ENCODE measurements at places on chromosomes 2 and 18.

DNA sequence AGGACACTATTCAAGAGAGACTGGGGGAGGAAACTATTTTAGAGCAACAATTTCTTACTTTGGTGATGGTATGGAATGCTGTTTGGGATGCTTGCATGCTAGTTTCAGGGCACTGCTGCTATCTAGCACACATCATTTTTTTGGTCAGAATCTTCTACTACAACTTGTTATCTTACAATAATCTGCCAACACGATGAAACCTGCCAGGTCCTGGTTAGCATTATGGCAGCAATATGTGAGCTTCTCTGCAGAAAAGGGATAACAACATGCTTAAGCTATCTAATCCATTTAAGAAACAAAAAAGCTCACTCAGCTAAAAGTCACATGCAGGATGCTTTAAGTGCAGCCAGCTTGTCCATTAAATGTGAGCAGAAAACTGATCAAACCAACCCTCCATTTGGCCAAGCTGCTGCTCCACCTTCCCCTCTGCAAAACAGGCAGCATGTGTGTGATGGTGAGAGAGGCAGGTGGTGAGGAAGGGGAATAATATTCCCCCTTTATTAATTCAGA is 30.1 kb downstream of the GAREM2 start:
- no peak for DNase-seq

GRCh38 chr2:97673182-97673914 is 3.8 kb downstream of the C2orf92 start:
- no peak for DNase-seq

GRCh38 chr2:23516520-23517256 is 131.7 kb downstream of the KLHL29 start:
- DNase-seq = no peak

DNA sequence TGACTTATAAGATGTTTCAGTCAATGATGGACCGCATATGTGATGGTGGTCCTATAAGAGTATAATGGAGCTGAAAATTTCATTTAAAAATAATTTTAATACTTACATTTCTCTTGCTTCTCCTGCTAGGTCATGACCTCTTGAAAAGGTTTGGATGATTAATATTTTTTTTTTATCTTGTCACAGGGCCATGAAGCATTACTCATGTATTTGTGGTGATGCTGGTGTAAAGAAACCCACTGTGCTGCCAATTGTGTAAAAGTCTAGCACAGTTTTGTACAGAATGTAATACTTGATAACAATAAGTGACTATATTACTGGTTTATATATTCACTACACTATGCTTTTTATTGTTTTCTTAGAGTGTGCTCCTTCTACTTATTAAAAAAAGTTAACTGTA is 124.2 kb upstream of the CELF4 start:
- no peak for DNase-seq

Measured in hepatic stellate cell (primary cell).